ENCODE measurements at places on chromosomes 7 and 10.

DNA sequence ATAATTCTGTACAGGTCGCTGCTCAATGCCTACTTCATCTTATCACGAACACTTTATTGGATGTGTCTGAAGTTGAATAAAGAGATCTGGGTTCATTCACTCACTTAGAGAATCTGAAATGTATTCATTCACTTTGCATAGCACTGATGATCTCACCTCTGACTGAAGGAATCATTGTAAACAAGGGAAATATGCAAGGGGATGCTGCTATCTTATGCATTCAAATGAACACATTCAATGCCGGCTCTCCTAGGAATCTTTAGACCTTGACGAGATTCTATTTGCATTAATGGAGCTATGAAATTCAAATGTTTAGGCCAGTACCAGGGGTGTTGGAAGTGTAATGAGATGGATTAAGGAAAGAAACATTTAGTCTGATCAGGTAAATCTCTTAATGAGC lies 200.6 kb upstream of the COBL start:
- no peak for DNase-seq

GRCh38 chr7:16891874-16892643 lies 10.3 kb upstream of the AGR3 start:
- peak; percentile 4 for DNase-seq

DNA sequence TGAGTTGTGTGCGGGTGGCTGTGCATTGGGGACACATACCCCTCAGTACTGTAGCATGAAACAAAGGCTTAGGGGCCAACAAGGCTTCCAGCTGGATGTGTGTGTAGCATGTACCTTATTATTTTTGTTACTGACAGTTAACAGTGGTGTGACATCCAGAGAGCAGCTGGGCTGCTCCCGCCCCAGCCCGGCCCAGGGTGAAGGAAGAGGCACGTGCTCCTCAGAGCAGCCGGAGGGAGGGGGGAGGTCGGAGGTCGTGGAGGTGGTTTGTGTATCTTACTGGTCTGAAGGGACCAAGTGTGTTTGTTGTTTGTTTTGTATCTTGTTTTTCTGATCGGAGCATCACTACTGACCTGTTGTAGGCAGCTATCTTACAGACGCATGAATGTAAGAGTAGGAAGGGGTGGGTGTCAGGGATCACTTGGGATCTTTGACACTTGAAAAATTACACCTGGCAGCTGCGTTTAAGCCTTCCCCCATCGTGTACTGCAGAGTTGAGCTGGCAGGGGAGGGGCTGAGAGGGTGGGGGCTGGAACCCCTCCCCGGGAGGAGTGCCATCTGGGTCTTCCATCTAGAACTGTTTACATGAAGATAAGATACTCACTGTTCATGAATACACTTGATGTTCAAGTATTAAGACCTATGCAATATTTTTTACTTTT lies 1.8 kb downstream of the DDIT4 start:
- DNase-seq: no peak

DNA sequence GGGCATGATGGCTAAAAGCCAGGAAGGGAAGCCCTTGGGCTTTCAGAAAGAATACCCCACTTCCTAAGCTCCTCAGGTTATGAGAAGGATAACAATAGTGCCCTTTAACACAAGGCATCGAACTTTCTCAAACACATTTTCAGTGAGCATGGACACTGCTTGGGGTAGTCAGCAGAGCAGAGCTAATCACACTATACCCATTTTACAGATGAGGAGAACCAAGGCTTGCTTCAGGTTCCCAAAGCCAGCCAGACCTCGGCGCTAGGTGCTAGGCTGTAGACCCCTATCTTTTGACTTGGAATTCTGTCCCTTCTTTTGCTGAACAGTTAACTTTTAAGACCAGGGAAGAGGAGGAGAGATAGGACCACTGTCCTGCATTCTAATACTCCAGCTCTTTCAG lies 1.8 kb downstream of the NEURL1 start:
- no peak for DNase-seq

DNA sequence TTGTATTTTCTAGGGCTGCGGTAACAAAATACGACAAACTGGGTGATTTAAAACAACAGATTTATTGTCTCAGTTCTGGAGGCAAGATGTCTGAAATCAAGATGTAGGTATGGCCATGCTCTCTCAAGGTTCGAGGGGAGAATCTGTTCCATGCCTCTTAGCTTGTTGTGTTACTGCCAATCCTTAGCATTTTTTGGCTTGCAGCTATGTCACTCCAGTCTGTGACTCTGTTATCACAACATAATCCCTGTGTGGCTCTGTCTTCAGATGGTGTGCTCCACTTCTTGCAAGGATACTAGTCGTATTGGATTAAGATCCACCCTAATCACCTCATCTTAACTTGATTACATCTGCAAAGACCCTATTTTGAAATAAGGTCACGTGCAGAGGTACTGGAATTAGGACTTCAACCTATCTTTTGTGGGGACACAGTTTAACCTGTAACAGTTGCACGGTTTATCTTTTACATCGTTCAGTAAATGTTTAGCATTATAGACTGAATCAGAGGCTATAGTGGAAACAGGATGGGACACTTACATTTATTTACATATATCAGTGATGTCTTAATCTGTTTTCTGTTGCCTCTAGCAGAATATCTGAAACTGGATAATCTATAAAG lies 3.1 kb downstream of the C1GALT1 start:
- DNase-seq: no peak

- DNase-seq: no peak
Observed at GRCh38 chr7:84060000-84060399, 134.6 kb downstream of the SEMA3A start.

DNA sequence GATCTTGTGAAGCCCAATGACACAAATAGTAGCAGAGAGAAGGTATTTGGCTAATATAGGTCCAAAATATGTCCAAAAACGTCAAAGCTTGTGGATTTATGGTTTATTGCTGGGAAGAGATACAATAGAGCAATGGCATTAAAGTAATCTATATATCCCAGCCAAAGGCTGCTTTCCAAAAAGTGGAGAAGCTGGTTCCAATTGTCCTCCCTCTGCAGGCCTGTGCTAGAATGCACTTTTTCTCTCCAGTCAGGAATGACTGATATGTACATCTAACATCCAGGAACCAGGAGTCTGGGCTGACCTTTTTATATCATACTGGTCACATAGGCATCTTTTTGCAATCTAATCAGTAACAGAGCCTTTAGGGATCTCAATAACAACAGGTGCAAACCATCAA lies 167.1 kb upstream of the FAM3C start:
- no peak for DNase-seq

- no peak for DNase-seq
Observed at GRCh38 chr10:59011972-59012632, 164.3 kb upstream of the PHYHIPL start.

GRCh38 chr10:3792710-3793219 lies 7.8 kb upstream of the KLF6 start:
- DNase-seq: no peak

GRCh38 chr7:20329389-20330238 lies 1.1 kb upstream of the ITGB8 start:
- peak; percentile 89 for DNase-seq

- no peak for DNase-seq
Observed at GRCh38 chr10:76034353-76035205, 603.2 kb downstream of the LRMDA start.

DNA sequence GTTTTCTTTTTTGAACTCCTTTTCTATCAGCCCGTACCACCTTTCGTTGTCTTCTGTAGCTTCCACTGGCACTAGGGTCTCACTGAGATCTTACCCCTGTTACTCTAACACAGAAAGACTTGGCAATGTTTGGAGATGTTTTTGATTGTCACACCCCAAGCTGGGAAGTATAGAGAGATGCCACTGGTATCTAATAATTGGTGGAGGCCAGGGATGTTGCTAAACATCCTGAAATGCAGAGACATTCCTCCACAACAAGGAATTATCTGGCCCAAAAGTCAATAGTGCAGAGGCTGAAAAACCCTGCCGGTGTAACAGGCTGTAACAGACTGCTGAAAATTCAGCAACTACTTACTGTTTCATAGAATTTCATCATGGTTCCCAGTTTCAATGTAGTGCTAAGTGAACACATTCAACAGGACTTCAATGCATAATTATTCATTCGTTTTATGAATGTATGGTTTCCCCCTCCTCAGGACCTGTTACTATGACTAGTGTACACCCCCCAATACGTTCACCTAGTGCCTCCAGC lies 115.9 kb downstream of the TRIM24 start:
- DNase-seq: no peak
